ENCODE measurements at places on chromosomes 13 and 19.
A peak's percentile ranks its signal among the peaks of the same experiment; 100 is the strongest.

DNA sequence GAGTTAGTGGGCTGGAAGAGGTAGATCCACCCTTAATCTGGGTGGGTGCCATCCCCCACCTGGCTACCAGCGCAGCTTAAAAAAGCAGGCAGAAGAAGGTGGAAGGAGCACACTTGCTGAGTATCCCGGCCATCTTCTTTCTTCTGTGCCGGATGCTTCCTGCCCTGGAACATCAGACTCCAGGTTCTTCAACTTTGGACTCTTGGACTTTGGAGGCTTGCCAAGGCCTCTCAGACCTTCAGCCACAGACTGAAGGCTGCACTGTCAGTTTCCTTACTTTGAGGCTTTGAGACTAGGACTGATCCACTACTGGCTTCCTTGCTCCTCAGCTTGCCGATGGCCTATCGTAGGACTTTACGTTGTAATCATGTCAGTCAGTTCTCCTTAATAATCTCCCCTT lies 127.6 kb upstream of the GPC6 start:
- no peak for DNase-seq

- no peak for DNase-seq
Measured at GRCh38 chr13:21925720-21926119, 254.8 kb downstream of the FGF9 start.

DNA sequence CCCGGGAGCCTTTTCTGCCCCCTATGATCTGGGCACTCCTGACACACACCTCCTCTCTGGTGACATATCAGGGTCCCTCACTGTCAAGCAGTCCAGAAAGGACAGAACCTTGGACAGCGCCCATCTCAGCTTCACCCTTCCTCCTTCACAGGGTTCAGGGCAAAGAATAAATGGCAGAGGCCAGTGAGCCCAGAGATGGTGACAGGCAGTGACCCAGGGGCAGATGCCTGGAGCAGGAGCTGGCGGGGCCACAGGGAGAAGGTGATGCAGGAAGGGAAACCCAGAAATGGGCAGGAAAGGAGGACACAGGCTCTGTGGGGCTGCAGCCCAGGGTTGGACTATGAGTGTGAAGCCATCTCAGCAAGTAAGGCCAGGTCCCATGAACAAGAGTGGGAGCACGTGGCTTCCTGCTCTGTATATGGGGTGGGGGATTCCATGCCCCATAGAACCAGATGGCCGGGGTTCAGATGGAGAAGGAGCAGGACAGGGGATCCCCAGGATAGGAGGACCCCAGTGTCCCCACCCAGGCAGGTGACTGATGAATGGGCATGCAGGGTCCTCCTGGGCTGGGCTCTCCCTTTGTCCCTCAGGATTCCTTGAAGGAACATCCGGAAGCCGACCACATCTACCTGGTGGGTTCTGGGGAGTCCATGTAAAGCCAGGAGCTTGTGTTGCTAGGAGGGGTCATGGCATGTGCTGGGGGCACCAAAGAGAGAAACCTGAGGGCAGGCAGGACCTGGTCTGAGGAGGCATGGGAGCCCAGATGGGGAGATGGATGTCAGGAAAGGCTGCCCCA lies 8.5 kb upstream of the CEACAM7 start:
- peak; percentile 87 for DNase-seq

DNA sequence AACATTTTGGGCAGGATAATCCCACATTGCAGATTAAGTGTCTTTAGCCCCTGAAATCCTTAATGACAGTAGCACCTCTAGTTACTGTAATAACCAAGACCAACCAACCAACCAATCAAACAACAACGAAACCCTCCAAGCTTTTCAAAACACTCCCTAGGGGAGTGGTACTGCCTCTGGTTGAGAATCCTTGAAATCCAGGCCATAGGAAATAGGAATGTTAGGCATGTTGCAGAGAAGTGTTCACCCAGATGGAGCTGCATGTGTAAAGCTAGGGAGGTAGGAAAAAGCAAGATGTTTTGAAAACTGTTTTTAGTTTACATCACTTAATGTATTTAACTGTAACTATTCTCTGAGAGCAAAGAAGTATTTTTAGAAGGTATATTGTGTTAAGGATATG lies 4.5 kb downstream of the LACC1 start:
- no peak for DNase-seq

DNA sequence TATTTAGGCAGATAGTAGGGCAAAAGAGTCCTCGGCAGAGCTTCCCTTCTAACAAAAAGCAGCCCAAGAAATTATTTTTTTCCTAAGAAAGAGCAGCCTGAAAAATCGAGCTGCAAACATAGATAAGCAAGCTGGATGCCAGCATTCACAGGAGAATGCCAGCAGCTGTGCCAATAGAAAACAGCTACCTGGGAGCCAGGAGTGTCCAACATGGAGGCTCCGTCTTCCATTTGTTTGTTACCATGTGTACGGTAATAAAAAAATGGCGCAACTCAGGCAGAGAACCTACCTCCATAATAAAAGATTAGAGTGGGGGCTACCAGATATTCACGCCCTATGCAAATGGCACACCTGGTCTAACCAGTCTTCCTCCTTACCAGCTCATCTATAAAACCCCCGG lies 77.6 kb upstream of the IPO5 start:
- DNase-seq = no peak

DNA sequence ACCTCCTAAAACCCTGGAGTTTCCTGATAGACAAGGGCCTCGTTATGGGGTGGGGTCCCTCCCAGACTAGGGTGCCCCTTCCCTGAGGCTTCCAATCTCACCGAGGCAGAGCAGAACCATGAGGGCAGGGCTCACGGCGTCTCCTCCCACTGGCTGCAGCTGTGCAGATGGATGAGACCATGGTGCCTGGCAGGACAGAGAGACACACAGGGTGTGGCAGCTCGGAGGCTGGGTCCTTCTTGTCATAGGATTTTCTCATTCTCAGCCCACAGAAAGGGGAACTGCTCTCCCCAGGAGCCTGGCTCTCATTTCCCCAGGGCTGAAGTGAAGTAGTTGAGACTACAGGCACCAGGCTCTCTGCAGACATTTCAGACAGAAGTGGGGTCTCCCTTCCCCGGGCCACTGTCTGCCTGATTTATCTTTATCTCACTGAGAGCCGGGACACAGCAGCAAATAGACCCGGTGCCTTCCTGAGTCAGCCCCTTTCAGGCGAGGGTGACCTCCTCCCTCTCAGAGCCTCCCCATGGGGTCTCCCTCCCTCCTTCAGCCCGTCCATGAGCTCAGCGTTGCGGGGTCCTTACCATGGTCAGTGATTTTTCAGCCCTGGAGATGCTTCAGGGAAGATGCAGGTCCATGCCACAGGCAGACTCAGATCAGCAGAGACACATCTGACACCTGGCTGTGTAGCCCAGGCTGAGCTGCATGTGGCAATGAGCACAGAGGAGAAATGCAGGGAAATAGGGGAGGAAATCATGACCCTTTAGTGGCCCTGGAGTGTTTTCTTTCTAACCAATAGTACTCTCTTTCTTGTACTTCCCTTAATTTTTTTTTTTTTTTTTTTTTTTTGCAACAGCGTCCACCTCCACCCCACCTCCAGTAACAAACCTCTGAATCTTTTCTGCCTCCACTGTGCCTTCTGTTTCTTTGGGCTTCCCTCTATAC lies at the start of gene LILRA5:
Gene LILRA5 (minus strand): TSS at position 731 of the 942 bp plus-strand sequence. CDS start 147 bp downstream, at position 584.
- DNase-seq = no peak

DNA sequence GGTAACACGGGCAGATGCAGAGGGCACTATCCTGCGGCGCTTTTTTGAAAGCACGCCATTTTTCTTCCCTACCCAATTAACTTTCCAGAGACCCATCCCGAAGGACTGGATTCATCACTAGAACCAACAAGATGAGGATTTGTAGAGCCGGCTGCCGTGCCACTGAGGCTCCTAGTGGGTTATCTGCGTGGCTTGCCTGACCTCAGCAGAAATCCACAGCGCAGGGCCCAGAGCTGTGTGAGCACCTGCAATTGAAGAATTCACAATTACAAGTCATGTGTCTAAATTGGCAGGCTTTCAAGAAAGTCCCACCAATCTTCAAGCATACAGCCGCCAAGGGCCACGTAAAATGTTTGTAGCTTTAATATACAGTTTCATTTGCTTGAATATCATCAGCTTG lies 75.5 kb downstream of the ALOX5AP start:
- DNase-seq = no peak

All from endodermal cell (in vitro differentiated cells).